ENCODE measurements at places on chromosomes 2 and 18. TPM values are rescaled to one million over a fixed set of nuclear protein-coding genes. Genes with fewer than 3 reads are reported as not detected.

The SERPINB12 gene
- not detected for total RNA-seq

The RAD51AP2 gene
- 0.25 TPM for total RNA-seq

The SCYGR4 gene
- total RNA-seq = not detected

- DNase-seq = no peak
Observed at GRCh38 chr2:69162057-69162456, 149.1 kb downstream of the ANTXR1 start.

DNA sequence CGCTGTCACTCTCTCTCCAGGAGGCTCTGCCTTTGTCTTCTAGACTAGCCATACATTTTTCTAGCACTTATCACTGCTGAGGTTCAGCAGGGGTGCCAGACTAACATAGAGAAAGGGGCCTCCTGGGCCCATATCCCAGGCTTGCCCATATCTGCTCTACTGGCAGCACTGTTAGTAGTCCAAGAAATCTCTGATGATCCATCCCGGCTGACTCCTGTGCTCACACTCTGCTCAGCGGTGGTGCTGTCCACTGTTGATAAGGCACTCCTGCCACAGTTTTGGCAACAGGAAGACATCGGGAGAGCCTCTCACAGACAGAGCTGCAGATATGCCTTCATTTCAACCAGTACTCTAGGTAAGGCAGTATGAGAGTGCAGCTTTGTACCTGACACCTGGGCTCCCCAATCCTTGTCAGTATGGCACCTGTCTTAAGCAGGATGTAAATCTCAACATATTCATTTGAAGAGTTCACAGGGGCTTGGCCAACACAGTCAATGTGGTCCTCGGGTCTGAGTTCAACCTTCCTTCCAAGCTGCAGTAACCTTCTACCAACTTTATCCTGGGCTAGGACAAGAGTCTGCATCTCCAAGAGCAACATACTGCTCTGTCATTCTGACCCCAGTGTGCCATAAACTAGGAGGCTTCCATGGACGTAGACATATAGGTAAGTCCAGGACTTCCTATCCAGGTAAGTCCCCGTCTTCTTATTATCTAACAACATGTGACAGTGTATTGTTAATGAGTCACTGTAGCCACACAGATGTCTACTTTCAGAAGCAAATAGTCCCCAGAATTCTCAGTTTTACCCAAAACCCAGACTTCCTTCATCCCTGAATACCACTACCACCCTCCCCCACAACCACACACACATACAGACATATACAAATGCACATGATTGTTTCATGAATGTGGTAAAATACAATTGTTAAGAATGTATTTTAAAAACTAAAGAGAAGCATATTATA lies 16.2 kb downstream of the KLF7 start:
- DNase-seq = peak; percentile 68

GRCh38 chr2:180722551-180723239 lies 257.7 kb upstream of the UBE2E3 start:
- DNase-seq = no peak
